A549 treated with GW870086 at 1 μM for 4 hours (cell line): ENCODE measurements at places on chromosomes 1 and 21. TPM values are rescaled to one million over a fixed set of nuclear protein-coding genes. Genes with fewer than 3 reads are reported as not detected.

EPHA2 gene
- 113 to 159 TPM (median 149 TPM) in 5 replicates for total RNA-seq

UTS2 gene
- not detected in 5 replicates for total RNA-seq

RNPEP gene
- total RNA-seq, result 78.8 to 89.9 TPM (median 86.4 TPM) in 5 replicates

CYP2J2 gene
- total RNA-seq, result 0.08 TPM in 1 of 5 replicates, not detected in the others

NHLH1 gene
- 0.30 to 0.51 TPM (median 0.38 TPM) in 5 replicates for total RNA-seq

PTGFR gene
- not detected in 5 replicates for total RNA-seq

LCK gene
- total RNA-seq, result 0.06 TPM in 1 of 5 replicates, not detected in the others

HPDL gene
- total RNA-seq, result 3.2 to 4.5 TPM (median 4.0 TPM) in 5 replicates

ROR1 gene
- total RNA-seq, result 8.3 to 12.3 TPM (median 10.7 TPM) in 5 replicates

RNU5D-1 gene
- not detected in 5 replicates for total RNA-seq

DIRAS3 gene
- total RNA-seq, result 1.0 to 1.5 TPM (median 1.1 TPM) in 5 replicates

CGN gene
- total RNA-seq, result 2.6 to 3.3 TPM (median 2.9 TPM) in 5 replicates

PMF1 gene
- 55.2 to 64.4 TPM (median 59.5 TPM) in 5 replicates for total RNA-seq

F3 gene
- total RNA-seq, result 1.7 to 3.2 TPM (median 2.3 TPM) in 5 replicates

B3GALT5 gene
- 0.08 to 0.19 TPM (median 0.15 TPM) in 5 replicates for total RNA-seq

CNR2 gene
- total RNA-seq, result 0.02 TPM in 1 of 5 replicates, not detected in the others

LGR6 gene
- total RNA-seq, result 0.31 to 0.79 TPM (median 0.55 TPM) in 5 replicates

BTBD8 gene
- total RNA-seq, result 0.51 to 0.84 TPM (median 0.57 TPM) in 5 replicates

MYOC gene
- not detected in 5 replicates for total RNA-seq

PRELP gene
- not detected in 5 replicates for total RNA-seq

ESPN gene
- 0.29 to 0.94 TPM (median 0.42 TPM) in 5 replicates for total RNA-seq

ERICH3 gene
- not detected in 5 replicates for total RNA-seq

RGL1 gene
- total RNA-seq, result 0.68 to 0.81 TPM (median 0.77 TPM) in 5 replicates
